ENCODE measurements at places on chromosomes 12 and 14.
A peak's percentile ranks its signal among the peaks of the same experiment; 100 is the strongest.

GRCh38 chr12:59040656-59041055, 120.4 kb upstream of the LRIG3 start:
- DNase-seq: peak; percentile 70

- no peak for DNase-seq
Observed at GRCh38 chr12:109446-109845, 42.9 kb downstream of the IQSEC3 start.

DNA sequence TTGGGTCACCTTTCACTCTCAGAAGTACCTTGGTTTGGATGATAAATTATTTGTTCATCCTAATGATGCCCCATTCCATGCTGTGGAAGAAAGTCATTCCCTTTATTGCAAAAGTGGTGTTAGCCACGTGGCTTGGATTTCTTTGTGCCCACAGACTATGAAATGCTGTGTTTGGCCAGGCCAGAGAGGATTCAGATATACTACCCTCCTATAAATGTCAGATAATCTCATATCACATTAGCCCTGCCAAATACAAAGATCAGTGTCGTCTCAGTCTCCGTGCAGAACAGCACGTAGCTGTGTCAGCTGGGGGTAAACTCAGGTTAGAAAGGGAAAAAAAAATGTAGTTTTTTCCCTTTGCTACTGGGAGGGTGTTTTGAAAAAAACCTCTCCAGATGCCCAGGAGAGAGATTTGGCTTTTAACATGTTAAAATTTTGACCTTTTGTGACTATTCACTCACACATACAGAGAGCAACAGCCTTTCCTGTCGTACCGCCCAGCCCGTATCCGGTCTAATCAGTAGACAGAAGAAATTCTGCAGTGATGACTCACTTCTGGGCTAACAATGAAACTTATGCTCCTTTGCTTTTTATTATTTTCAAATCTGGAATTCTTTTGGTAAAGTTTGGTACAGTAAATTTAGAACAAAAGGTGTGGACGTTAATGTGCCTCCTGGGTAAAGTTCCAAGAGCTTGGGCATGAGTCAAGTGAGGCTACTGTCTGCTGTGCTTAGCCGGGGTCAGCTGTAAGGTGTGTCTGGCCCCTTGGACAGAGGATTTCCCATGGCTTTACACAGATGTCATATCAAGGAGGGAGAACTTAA, 8.5 kb upstream of the PTPRB start:
- peak; percentile 59 for DNase-seq

DNA sequence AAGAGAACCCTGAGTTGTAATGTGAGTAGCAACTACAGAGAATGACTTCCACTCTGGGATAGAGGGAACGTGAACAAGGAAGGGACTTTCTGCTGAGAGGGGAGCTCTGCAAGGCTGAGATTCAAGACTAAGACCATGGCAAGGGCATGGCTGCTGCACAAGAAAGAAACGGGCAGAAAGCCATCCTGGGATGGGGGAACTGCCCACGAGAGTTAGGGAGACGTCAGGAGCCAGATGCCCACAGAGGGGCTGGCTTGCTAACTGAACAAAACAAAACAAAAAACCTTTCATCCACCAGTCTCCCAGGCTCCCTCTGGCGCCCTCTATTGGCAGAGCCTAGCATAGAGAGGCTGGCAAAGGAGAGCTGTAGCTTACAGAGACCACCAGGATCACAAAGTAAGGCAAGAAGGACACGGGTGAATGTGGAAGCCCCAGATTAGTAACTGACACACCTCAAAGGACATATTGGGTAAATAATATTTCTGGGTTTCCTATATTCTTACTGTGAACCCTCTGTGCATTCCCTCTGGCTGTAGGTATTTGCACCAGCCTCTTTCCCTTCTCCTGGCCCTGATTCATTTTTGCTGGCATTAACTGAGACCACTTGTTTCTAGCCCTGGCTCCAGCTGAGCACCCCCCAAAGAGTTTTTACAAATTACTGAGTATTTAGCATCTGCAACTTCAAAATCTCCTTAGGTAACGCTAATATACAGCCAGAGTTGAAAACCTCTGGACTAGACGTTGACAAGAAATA, 338.3 kb downstream of the EMP1 start:
- DNase-seq: peak; percentile 73

DNA sequence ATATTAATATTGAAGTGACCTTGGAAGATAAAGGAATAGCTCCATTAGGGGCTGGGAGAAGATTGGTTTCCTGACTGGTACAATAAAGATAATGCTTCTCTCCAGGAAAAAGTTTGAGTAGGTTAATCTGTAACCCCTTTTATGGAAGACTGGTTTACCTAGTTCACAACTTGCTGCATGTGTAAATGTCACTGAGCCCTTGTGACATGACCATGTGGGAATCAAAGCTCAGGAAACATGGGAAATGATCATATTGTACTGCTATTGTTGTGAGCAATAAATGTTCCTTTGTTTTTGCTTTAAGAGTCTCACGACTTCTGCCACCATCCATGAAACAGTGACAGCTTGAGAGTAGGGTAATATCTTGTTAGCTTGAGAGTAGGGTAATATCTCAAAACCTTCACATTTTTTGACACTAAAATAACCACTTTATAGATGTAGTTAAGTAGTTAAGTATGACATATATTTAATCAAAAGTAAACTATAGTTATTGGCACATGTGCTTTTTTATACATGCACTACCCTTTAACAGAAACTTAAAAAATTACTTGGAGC, 1338.6 kb downstream of the FSCB start:
- DNase-seq: no peak

DNA sequence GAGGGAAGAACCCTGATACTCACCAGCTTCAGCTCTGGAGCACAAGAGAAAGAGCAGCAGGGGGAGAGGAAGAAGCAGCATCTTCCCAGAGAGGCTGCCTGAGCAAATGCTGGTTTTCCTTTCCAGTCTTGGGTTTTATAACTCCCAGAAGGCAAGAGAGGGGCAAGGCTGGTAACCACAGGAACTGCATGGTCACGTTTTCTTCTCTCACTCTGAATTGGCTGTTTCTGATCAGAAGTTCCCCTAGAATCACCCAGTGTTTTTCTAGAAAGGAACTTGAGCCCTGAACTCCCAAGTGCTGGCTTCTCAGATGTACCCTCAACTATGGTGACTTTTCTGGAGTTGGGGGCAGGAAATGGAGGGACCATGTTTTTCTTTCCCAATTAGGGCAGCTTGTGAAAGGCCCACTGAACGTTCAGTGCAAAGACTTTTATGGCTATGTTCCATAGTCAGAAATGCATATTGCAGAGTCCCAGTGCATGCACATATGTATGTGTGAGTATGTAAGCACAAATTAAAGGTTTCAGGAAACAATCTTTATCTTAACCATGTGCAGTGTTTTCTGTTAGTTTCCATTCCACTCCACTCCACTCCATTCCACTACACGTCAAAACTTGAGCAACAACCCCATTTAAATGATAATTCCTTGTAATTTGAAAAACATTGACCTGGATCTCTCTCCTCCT, at the start of gene CMA1:
CMA1 (minus strand) TSS at position 111 of the 686 bp plus-strand sequence; CDS start at position 81, 30 bp downstream.
- no peak for DNase-seq

- DNase-seq: no peak
Observed at GRCh38 chr14:99249389-99249788, 22.6 kb downstream of the BCL11B start.

DNA sequence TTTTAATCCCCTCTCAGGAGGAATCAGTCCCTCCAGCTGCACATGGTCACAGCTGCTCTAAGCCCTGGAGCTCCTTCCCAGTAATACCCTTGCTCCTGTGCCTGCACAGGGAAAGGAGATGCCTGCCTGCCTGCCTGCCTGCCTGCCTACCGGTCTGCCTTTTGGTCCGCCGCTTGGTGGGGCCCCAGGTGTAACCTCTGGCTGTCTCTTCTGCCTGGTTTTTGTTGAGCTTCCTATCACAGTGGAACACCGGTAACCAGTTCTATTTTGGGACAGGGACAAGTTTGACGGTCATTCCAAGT, 99.8 kb downstream of the DAD1 start:
- DNase-seq: no peak

- DNase-seq: no peak
Observed at GRCh38 chr12:13627536-13627935, 353.9 kb downstream of the GRIN2B start.

DNA sequence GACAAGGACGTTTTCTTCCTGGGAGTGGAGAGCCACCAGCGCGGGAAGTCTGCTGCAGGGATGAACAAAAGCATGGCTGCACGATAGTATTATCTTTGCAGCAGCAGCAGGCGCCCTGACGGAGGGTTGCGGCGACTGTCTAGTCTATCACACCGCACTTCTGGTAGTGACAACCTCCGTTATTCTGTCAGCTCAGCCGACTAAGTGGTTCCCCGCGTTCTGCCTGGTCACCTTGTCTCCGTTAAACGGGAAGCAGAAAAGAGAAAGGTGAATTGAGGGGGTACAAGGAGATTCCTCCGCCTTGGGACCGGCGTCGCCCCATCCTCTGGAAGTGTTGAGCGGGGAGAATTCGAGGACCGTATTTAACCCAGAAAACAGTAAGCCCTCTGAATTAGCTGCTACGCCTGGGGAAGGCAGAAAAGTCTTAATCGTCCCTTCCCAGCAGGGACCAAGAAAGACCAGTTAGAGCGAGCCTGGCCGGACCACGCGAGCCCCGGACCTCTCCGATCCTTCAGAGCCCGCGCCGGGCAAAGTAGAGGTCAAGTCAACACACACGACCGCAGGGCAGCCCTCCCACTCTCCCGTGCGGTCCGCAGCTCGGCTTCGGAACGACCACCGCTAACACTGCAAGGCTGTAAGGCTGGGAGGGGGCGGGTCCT, 536 bp upstream of the DAAM1 start:
- DNase-seq: peak; percentile 34

DNA sequence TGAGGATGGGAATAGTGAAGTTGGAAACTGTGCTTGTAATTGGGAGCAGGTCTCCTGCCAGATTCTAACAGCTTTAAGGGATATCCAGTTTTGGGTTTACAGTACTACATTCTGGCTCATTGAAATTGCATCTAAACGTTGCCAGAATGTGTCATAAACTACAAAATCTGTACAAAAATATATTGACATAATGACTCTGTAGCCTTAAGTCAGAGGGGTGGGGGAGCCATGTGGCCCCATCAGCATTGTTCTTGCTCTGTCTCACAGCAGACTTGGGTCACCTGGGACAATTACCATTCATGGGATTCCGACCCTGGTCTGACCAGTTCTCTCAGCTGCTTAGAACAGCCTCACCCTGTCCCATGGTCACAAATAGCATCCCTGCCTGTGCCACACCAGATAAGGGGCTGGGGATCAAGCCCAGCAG, 43.3 kb upstream of the MED13L start:
- no peak for DNase-seq

- no peak for DNase-seq
Observed at GRCh38 chr14:98244966-98245569, 1026.9 kb downstream of the BCL11B start.

- DNase-seq: no peak
Observed at GRCh38 chr12:55937981-55938380, 7.0 kb downstream of the DGKA start.

DNA sequence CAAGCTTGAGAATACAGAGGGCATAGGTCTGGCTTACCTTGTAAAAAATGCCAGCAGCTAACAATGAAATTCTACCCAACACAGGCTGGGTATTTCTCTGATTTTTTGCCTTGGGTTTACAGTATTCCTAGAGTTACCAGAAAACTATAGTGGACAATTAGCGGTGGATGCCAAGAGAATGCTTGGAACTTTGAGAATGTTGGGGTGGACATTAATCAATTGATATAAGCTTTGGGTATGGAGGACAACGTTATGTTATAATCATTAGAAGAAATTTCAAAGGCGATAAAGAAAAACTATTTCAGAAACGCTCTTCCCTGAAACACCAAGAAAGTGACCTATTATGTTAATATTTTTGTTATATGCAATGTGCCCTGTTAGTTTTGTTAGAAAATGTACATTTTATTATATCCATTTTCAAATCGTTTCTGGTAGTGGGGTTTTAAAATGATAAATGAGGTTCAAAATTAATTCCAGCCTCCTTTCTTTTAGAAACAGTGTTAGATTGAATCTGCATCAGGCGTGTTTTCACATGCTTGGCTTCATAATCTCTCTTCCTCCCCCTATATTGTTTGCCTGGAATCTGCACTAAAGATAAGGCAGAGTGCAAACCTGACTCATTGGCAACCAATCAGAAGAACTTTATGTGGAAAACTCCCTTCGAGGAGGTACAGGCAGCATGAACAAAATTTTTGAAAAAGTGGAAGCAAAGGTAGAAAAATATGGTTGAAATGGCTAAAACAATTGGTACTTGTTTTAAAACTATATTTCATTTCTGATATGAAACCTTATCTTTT, 1.4 kb upstream of the PTPRQ start:
- DNase-seq: no peak

- DNase-seq: peak; percentile 78
Observed at GRCh38 chr14:51006781-51007211, 62.5 kb upstream of the PYGL start.

- no peak for DNase-seq
Observed at GRCh38 chr12:76864791-76865400, 13.9 kb downstream of the CSRP2 start.

DNA sequence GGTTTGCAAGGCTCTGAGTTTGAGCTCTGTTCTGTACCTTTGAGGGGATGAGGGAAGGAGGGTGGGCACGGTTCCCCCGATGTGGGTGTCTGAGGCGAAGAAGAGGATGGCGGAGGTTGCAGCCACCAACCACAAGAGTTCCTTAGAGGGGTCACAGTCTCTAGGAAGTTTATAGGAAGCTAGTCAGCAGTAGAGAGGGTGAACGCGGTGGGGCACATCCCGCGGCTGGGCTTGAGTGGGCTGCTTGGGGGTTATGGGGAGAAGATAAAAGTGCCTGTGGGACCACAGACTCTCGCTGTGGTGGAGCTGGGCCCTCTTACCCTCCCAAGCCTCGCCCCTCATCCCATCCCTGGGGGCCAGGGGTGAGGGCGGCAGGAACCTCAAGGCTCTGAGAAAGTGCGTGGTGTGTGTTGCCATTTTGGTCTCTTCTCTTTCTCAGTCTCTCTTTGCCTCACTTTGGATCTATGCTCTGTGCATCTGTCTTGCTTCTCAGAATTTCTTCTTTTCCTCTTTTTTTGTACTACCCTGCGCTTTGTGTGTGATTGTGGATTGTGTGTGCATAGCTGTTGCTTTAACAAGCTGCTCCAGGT, 2.7 kb downstream of the CD4 start:
- DNase-seq: no peak

DNA sequence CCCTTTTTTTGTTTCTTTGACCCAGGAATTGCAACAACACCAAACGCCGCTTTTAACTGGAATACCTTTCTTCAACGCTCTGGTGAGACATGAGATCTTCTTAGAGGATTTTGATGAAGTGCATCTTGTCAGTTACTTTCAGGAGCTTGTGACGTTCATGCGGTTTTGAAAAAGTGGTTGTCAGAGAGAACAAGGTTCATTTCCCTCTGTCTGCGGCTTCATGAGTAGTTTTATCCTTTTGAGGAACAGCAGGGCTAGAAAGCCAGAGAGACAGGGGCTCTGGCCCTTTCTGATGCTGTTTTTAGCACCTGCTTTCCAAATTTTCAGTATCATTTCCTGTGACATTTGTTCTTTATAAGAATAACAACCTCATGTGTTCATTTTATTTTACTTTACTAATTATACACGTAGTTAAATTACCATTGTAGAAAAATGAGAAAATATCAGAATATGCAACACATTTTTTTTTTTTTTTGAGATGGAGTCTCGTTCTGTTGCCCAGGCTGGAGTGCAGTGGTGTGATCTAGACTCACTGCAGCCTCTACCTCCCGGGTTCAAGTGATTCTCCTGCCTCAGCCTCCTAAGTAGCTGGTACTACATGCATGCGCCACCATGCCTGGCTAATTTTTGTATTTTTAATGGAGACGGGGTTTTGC, 61.8 kb downstream of the GLT1D1 start:
- no peak for DNase-seq

GRCh38 chr12:89825591-89826449, 117.2 kb upstream of the ATP2B1 start:
- peak; percentile 12 for DNase-seq

GRCh38 chr14:55043528-55043927, 7.9 kb upstream of the MAPK1IP1L start:
- DNase-seq: no peak

GRCh38 chr12:55966408-55967281, at the start of gene CDK2:
Gene CDK2 (plus strand): TSS chr12:55966830. CDS start chr12:55967009, 179 bp downstream.
- DNase-seq: peak; percentile 95

Data from urothelium cell line (cell line).